IMR-90 (cell line): ENCODE measurements at places on chromosomes 12 and 14.

DNA sequence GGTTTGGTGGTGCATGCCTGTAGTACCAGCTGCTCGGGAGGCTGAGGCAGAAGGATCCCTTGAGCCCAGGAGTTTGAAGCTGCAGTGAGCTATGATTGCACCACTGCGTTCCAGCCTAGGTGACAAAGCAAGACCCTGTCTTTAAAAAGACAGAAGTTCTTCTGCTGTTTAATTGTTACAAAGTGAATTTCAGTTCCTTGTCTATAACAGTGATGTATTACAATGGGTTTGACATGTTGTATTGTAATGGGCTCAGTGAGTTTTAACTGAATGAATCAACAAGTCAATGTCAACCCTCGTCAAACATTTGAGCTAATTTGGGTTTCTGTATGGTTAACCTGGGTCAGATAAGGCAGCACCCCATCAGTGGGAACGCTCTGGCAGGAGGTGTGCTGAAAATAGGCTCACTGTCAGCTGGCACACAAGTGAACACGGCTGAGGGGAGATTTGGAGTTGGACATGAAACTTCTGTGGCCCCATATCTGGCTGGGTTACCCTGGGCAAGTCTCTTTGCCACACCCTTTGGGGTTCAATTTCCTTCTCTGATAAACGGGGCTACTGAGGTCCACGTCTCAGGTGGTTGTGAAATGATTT lies 14.0 kb upstream of the TRPV4 start:
- DNase-seq, result no peak

DNA sequence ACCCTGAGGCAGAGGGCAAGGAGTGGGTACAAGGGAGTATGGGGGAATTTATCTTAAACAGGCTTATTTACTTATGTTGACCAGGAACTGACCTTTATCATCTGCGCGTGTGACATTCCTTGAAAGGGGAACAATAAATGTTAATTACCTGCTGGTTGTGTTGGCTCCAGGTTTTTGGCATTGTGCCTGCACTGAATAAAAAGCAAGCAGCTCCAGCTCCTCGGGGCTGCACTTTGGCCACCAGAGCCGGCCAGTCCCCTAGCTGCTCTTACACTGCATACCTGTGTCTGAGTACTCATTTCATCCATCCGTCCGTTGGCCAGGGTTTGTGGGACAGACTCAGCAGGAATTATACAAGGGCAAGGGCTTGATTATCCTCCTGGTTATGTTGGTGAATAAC lies 68.8 kb upstream of the GTF2A1 start:
- DNase-seq, result no peak

- no peak for DNase-seq
These were observed 556 bp downstream of the TROAP start for GRCh38 chr12:49323524-49324097.

DNA sequence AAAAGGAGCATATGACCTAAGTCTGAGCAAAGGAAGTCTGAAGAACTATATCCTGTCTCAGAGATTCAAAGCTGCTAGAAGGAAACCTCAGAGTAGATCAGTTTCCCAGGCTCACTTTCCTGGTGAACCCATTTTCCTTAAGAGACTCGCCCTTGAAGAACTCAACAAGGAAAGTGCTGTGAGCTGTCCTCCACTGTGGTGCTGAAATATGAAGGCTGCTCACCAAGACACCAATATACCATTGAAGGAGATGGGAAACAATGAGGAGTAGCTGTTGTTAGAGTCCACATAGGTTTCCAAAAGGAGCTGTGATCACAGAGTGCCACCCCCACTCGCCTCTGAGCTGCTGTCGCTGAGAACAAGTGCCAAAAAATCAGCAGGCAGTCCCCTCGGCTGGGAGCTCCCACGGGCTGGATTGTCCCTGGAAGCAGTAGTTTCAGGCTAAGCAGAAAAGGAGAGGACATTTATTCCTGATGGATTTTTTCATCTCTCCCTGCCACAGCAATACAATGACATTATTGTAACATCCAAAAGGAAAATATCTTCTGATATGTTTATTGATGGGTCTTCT lies 282.1 kb downstream of the RPS29 start:
- peak; percentile 13 for DNase-seq
